NCI-H2107 (cell line): ENCODE measurements at places on chromosomes 7 and 10.

DNA sequence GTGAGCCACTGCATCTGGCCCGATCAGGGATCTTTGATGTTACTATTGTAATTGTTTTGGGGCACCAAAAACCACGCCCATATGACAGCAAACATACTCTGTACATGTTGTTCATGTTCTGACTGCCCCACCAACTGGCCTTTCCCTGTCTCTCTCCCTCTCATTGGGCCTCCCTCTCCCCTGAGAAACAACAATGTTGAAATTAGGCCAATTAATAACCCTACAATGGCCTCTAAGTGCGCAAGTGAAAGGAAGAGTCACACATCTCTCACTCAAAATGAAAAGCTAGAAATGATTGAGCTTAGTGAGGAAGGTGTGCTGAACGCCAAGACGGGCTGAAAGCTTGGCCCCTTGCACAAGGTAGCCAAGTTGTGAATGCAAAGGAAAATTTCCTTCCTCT, 50.3 kb upstream of the SDK1 start:
- DNase-seq, result no peak

GRCh38 chr10:69007260-69007659, 18.7 kb downstream of the KIFBP start:
- no peak for DNase-seq

DNA sequence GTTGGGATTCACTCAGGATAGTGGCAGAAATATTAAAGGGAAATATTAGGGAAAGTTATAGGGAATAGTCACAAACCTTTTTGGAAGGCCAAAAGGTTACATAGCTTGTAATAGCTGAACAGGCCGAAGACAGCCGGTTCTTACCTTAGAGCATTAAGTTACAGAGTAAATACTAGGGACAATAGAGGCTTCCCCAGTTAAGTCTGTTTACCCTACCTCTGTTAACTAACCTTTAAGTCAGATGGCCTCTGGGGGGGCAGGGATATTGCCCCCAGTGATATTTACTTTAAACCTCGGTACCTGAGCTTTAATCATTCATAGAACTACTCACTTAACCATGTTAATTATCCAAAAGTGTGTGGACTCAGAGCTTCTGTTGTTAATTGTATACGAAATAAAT, 7.4 kb downstream of the POLR1F start:
- DNase-seq, result no peak

DNA sequence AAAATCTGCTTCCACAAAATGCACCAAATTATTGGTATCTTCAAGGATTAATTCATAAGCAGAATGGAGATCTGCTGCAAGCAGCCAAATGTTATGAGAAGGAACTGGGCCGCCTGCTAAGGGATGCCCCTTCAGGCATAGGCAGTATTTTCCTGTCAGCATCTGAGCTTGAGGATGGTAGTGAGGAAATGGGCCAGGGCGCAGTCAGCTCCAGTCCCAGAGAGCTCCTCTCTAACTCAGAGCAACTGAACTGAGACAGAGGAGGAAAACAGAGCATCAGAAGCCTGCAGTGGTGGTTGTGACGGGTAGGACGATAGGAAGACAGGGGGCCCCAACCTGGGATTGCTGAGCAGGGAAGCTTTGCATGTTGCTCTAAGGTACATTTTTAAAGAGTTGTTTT, 12.1 kb downstream of the IFIT3 start:
- DNase-seq, result no peak
